ENCODE measurements at places on chromosomes 5 and 9.
A peak's percentile ranks its signal among the peaks of the same experiment; 100 is the strongest.

GRCh38 chr9:85321561-85321960 lies 420.2 kb downstream of the AGTPBP1 start:
- no peak for DNase-seq

DNA sequence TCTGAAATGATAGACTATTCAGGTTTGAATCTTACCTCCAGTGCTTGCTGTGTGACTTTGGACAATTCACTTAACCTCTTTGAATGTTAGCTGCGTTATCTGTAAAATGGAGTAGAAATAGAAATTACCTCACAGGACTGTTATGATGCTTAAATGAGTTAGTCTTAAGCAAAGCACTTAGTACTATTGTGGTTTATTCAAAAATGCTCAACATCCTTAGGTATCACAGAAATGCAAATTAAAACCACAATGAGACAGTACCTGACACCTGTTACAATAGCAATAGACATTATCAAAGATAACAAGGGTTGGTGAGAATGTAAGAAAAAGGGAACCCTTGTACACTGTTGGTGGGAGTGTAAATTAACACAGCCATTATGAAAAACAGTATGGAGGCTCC lies 77.6 kb upstream of the FREM1 start:
- no peak for DNase-seq

DNA sequence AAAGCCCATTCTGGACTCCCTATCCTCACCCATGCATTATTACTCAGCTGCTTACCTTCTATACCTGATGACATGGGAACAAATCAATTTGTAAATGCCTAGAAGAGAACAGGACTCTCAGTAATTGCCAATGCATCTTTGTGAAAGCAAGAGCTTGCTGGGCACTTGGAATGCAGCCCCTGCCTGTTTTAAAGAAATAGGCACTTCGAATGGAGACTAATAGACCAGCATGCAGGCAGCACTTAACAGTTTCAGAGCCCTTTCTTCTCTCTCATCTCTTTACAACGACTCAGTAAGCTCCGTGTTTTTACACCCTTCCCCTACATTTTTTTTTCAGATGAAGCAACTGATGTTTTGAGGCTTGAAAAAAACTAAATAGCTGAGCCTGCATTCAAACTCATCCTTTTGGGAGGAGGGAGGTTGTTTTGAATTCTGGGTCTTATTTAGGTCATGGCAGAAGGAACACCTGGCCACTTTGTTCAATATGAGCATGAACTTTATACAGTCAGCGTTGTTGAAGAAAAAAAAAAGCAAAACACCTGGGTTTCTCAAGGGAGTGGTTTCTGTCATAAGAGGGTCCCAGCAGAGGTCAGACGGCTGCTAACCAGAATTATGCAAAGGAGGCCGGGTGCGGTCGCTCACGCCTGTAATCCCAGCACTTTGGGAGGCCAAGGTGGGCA lies 34.6 kb upstream of the WHRN start:
- no peak for DNase-seq

DNA sequence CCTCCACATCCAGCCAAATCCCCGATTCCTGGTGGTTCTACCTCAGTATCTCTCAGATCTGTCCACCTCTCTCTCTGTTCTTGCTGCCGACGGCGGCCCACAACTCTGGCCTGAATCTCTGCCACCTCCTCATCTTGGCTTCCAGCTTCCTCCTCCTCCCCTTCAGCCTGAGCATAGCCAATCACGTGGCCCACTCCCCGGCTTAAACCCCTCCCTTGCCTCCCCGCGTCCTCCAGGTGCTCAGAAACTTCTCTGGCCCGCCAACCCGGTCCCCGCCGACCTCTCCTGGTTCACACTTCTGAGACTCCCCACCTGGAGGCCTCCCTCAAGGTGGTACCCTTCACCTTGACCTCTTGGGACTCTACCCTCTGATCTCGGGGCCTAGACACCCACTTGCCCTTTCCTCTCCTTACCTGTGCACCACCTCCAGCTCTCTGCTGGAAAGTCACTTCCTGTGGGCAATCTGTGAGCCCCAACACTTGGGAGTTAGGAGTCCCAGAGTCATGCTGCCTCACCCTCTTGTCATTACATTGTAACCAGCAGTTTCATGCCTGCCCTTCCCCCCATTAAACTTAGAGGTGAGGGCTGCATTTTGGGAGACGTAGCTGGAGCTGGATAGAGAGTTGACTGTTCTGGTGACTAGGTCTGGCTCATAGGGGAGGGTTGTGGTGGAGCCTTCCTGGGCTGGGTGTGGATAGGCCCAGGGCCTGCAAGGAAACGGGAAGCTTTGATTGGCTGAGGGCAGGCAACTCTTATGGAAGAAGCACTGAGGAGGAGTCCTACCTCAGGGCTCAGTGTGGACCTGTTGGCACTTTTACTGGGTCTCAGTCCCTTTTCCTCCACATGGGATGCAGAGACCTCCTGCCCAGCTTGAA lies 4.5 kb upstream of the SET start:
- DNase-seq: peak; percentile 72

GRCh38 chr5:137666901-137667300 lies 69.0 kb downstream of the KLHL3 start:
- no peak for DNase-seq

DNA sequence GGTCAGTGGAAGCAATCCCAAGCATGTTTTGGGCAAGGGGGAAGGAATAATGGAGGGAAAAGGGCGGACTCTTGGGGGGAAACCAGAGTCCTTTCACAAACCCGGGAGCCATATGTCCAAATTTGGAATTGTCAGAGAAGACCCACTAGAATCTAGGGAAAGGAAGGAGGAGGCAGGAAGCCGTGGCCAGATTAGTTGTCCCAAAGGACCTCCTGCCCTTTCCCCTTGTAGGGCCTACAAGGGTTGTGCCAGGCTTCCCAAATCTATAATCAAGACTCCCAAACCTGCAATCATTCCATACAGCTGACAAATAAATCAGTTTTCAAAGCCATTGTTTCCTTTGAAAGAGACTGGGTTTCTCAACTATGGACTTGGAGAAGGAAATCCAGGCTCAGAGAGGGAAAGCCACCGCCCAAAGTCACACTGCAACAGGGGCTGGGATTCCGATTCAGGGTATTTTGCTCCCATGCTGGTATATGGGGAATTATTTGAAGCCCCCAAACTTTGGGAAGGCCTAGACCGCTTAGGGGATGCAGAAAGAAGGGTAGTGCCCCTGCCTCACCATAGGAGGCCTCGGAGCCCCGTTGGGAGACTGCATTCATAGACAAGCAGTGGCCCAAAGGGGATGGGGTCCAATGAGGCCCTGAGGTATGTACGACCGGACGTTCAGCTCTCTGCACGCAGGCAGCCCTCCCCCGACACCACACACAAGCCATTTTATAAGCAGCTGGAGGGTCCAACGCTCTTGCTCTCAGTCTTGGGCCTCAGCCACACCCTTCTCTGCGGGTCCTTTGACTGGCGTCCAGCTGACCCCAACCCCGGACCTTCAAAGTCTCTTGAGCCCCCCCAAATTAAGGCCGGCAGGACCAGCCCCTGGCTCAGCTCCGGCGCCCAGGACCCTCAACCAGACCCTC lies 815 bp downstream of the ANXA6 start:
- DNase-seq: no peak

GRCh38 chr9:13665418-13666066 lies 386.1 kb upstream of the MPDZ start:
- no peak for DNase-seq

- no peak for DNase-seq
These were observed 46.2 kb downstream of the PAX5 start for GRCh38 chr9:36987891-36988290.

Data from urinary bladder (tissue), 4 donors.